NCI-H1694 (cell line): ENCODE measurements at places on chromosomes 2 and 18.

DNA sequence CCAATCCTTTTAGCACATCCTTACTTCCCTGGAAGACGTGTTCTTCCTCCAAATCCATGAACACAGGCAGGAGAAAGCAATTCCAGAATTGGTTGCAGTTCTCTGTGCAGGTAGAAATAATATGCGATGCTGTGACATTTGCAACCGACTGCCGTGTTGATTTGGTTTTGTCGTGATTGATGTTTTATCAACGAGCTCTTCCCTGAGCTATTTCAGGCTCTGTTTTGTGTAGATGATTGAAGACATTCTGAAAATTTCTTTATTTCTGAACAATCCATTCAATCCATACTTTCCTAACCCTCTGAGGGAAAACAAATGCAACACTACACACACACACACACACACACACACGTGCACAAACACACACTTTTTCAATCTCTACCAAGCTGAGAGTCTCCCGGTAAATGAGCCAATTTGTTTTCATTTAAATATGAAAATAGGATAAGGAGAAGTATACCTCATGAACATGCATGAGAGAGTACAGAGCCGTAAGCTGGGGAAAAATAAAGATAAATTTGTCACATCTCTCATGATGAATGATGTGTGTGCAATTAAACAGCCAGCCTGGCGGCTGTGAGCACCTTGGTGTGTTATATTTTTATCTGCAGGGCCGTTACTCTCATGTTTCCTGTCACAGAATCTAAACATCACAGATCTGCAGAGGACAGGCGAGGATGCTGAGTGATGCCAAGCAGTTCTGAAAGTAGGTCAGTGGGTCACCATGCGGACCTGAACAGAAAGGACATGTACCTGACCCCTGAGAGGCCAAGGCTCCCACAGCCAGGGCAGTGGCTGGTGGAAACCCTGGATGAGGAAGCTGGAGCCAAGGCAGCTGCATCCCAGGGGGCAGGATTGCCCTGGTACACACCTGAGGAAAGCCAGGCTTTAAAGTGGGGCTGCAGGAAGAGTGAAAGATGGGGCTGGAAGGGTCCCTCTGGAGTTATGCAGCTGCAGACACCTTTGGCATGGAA is 64.8 kb downstream of the PDCL3 start:
- no peak for DNase-seq

DNA sequence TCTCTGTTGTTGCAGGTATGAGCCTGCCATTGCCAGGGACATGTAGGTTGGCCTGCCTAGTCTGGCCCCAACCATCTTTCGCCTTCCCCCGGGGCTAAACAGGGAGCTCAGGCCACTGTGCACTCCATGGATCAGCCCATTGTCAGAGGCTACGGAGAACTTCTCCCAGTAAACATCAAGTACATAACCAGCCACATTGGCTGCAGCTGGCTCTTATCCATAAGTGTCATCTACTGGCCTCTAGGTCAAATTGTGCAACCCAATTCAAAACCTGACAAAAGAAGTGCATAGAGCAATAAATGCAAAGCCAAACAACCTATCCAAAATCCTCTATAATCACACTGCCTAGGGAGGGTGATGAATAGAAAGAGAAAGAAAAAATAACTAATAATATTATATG is 418.1 kb upstream of the DCC start:
- no peak for DNase-seq

- no peak for DNase-seq
Measured at GRCh38 chr2:11411244-11411643, 54.7 kb downstream of the E2F6 start.

DNA sequence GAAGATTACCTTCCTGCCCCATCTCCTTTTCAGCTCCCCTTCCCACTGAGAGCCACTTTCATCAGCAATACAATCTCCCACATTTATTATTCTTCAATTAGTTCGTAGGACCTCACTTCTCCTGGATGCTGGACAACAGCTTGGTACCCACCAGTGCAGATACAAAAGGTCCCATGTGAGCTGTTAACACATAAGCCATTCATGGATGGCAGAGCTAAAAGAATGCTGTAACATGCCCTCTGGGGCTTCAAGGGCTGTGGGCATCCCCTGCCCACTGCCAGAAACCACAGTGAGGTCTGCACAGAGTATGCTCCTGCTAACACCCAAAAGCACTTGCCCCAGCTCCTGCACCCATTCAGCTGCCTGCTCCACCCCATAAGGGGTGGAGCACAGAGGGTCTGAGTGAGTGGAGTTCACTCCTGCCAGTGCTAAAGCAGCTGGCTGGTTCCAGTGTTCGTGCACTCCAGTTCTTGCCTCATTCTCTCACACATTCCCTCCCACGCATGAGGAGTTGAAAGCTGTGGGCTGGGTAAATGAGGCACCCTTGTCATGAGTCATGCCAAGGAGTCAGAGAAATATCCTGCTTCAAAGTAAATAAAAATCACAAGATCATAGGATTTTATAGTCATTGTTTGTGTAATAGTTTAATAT is 305.9 kb upstream of the TMEFF2 start:
- DNase-seq = no peak
